ENCODE measurements at places on chromosomes 2 and 18.

DNA sequence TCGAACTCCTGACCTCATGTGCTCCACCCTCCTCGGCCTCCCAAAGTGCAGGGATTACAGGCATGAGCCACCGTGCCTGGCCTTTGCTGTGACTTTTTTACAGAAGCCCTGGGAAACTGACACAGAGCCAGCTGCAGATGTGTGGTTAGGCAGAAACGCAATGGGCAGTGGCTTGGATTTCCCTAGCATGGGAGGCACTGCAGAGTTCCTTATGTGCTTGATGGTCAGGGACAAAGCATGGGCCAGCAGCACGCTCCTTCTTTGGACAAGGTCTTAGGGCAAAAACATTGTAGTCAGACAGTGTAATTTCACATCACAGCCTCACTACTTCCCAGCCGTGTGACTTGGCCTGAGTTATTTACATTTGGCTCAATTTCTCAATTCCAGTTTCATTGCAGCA lies 153.9 kb downstream of the RNF144A start:
- DNase-seq: no peak

DNA sequence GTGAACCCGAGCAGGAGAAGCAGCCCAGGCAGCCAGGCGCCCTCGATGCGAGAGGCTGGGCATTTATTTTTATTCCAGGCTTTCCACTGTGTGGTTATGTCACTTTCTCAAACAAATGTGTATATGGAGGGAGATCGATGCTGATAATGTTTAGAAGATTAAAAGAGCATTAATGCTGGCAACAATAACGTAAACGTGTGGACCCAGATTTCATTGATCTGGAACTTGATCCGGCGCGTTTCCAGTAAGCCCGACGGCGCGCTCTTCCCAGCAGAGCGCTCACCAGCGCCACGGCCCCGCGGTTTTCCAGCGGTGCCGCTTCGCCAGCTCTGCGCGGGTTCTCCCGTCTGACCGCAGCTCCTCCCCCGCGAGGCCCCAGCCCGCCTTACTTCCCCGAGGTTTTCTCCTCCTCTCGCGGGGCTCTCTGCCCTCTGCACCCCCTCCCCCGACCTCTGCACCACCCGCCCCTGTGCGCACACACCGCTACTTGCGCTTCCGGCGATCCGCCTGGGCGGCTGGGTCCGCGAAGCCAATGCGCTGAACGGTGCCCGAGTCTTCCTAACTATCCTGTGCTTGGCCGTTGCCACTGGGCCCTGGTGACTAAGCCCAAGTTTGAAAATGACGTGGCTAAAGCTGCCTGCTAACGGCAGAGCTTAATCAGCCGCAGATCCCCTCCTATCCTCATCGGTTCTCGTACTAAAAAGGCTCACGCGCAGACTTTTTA lies 6.1 kb downstream of the ONECUT2 start:
- DNase-seq: no peak

DNA sequence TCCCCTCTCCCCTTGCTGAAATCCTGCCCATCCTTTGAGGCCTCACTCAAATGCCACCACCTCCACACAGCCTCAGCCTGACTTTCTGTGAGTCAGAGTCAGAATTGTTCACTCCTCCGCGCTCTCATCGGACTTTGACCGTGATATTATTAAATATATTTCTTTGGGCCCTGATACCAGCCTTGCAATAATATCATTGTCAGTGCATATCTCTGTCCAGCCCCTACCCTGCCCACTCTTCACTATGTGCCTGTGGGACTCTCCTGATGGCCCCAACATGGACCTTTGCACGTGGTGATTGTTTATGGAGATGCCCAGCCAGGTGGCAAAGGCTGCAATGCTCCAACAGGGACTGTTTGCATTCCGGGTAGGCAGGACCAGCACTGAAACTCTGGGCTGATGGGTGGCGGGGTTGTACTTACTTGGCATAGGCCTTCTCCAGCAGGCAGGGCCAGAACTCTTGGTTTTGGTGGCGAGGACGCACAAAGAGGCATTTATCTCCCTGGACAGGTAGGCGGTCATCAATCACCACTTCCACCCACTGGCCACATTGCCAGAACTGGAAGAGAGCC lies 37.3 kb downstream of the CAPN13 start:
- DNase-seq: no peak

GRCh38 chr18:56835331-56835730 lies 184.2 kb downstream of the WDR7 start:
- DNase-seq: no peak

- DNase-seq: no peak
These were observed 326.7 kb downstream of the SUCLG1 start for GRCh38 chr2:84132370-84132769.

DNA sequence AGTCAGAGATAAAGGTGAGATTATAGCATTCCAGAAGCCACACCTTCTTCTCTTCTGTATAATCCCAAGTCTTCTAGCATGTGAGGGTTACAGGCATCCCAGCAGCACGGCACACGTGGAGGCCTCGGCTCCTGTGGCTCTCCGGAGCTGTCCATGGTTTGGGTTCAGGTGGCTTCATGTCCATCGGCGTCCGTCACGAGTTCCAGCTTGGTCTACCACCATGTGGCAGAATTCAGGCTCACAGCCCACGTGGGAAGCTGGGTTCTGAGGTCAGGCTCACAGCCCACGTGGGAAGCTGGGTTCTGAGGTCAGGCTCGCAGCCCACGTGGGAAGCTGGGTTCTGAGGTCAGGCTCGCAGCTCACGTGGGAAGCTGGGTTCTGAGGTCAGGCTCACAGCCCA lies 378.3 kb upstream of the SALL3 start:
- DNase-seq: no peak

- DNase-seq: no peak
These were observed 47.7 kb upstream of the PDIA6 start for GRCh38 chr2:10860081-10860813.

DNA sequence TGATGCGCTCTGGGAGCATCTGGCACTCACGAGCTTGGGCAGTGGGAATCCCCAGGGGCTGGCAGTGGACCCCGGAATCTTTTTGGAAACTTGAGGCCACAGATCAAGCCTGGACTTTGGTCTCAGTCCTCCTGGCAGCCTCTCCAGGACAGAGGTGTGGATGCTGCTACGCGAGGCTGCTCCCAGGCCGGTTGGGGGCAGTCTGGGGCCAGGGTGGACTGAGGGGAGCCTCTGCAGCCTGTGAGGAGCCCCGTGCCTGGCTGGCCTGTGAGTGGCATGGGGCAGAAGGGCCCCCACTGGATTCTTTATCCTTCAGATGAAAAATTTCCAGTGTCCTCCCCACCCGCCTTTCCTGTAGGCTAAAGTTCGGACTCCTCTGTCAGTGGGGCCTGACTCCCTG lies 12.7 kb upstream of the DES start:
- DNase-seq: no peak

DNA sequence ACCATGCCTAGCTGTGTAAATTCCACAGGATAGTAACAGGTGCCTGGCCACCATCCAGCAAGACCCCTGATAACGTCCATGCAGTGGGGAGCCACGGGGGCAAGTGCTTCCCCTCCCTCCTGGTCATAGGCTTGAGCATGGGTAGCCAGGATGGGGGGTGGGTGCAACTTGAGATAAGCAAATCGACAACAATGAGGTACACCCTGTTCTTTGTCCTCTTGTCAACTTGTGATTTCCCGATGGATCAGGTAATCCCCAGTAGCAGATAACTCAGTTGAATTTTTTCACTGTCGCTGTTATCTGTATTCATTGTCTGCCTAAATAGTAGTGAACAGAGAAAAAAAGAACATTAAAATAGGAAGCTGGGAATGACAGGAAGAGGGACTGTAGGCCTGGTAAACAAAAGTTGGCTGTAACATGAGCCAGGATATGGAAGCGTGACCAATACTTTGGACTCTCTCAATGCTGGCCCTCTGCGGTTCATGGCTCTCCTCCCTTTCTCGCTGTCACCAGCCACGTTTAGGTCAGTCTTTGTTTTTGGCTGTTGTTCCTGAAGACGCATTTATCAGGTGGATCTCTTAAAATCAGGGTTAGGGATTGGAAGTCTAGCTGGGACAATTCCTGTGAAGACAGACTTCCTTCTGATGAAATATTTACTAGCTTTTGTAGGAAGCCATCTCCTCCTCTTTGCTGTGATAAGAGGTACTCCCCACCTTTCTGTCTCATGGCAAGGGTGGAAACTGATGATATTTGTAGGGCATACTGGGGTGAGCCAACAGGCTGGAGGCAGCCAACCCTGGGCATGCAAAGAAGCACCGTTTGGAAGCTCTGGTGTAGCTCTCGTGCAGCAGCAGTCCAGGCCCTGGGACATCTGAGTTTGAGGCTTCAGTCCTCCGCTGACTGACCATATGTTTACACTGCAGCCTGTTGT lies 42.4 kb downstream of the TCF7L1 start:
- DNase-seq: no peak

DNA sequence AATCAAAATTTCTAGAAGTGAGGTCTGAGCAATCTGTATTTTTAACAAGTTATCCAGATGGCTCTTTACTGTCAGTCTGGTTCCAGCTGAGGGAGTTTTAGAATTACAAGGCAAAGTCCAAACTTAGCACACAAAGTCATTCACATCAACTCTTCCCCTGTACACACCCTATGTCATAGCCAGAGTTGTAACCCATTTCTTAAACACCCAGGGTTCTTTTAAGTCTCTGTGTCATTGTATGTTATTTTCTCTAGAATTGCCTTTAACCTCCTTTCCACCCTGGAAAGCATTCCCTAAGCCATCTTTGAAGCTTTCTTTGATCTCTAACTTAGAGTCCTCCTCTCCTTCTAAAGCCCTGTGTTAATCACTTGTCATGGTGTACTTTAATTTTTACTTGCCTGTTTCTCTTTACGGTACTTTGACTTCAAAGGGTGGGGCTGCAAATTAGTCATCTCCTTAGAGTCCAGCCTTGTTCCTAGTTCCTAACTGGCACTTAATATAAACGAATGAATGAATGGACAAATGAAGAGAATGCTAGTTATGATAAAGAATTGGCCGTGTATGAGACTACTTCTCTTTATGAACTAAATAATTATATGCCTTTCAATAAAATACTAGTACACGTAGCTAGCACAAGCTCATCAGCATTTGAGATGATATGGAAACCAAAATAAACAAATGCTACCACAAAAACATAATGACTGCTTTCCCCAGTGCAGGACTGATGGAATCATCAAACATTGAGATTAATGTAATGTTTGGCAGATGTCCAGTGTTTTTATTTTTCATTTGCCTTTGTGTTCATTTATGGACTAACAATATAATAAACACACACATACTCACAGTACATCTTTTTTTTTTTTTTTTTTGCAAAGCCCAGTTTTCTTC lies 11.9 kb upstream of the ACTR3 start:
- no peak for DNase-seq

GRCh38 chr2:103159018-103159417 lies 397.2 kb downstream of the TMEM182 start:
- no peak for DNase-seq

- no peak for DNase-seq
These were observed 23.0 kb downstream of the CYTIP start for GRCh38 chr2:157420771-157421323.

GRCh38 chr2:165147186-165148045 lies 56.4 kb downstream of the SCN3A start:
- no peak for DNase-seq

DNA sequence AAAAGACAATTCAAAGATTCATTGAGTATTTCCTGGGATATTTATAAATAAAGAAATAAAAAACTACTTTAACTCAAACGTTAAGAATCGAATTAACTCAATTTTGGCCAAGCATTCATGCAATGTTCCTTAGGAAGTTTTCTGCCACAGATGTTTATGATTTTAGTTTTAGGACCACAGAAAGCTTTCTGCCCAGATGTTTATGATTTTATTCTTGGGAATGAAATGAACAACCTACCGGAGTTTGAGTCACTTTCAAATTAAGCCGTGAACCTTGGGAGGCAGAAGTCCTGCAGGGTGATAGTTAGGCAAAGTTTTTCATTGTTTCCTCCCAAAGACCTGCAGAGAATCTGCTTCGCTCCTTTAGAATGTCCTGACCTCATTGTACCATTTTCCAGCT lies 34.7 kb upstream of the MBP start:
- DNase-seq: no peak

Measured in activated effector memory CD4-positive, alpha-beta T cell treated with Interleukin-2 at 50 U/mL for 16 hours (primary cell).